ENCODE measurements at places on chromosomes 16 and 17.
A peak's percentile ranks its signal among the peaks of the same experiment; 100 is the strongest.

- no peak for DNase-seq
Observed at GRCh38 chr16:31404353-31405064, 11.4 kb downstream of the ITGAD start.

DNA sequence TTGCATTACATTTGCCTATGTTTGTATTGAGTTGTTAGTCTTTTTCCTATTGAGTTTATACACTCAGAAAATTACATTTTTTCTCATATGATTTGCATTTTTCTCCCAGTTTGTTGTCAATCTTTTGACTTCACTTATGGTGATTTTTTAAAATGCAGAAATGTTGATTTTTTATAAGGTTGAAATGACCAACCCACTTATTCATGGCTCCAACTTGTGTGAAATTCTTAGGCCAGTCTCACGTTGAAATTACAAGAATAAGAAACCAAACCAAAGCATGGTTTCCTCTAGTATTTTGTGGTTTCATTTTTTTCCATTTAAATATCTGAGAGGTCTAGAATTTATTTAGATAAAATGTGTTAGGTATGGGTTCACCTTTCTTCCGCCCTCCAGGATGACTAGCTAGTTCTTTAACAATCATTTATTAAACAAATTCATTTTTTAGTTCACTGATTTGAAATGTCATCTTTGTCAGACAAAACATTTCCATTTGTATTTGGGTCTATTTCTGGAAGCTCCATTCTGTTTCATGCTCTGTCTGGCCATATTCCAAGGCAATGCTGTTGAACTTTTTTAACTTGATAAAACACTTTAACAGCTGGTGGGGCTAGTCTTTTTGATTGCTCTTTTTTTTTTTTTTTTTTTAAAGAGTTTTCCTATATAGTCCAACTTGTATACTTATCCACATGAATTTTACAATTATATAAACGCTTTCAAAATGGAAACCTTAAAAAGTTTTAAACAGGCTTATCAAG lies 40.0 kb downstream of the FAM20A start:
- no peak for DNase-seq

DNA sequence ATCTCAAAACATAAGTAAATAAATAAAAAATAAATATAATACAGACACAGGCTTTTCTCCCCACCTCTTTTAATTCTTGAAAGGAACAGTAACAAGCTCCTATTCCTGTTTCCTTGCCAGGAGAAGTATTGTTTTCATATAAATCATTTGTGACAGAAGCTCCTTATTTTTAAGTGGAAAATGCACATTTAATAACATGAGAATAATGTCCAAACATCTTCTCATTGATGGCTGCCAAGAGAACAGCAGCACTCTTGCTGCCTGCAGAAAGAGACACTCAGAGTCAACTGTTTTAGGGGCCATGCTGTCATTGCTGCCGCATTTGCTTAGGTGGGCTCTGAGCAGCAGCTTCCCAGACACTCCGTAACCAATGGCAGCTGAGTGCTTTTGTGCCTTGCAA lies 580.1 kb downstream of the WWOX start:
- no peak for DNase-seq

GRCh38 chr17:40151414-40151963 lies 11.2 kb downstream of the CASC3 start:
- DNase-seq, result no peak

DNA sequence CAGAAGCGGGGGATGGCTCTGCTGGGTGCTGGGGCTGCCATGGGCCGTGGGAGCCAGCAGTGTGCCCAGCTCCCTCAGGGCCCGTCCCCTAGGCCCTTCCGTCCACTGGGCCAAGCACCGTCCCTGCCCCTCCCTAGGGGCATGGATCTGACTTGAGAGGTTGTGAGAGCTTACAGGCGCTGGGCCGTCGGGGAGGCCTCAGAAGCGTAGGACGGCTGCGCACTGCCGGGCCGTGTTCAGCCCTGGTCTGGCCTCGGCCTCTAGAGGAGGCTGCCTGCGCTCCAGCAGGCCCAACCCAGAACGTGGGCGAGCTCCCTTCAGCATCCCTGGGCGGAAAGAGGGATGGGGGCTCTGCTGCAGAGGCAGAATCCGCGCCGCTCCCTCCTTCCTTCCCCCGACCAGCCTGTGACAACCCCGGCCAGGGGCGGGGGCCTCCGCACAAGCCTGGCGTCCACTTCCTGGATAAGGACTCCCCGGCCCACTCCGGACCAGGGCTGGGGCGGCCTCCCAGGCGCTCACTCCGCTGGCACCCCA lies 685 bp upstream of the MPG start:
- DNase-seq, result peak; percentile 43

GRCh38 chr16:84996365-84996764 lies 15.0 kb downstream of the ZDHHC7 start:
- no peak for DNase-seq

DNA sequence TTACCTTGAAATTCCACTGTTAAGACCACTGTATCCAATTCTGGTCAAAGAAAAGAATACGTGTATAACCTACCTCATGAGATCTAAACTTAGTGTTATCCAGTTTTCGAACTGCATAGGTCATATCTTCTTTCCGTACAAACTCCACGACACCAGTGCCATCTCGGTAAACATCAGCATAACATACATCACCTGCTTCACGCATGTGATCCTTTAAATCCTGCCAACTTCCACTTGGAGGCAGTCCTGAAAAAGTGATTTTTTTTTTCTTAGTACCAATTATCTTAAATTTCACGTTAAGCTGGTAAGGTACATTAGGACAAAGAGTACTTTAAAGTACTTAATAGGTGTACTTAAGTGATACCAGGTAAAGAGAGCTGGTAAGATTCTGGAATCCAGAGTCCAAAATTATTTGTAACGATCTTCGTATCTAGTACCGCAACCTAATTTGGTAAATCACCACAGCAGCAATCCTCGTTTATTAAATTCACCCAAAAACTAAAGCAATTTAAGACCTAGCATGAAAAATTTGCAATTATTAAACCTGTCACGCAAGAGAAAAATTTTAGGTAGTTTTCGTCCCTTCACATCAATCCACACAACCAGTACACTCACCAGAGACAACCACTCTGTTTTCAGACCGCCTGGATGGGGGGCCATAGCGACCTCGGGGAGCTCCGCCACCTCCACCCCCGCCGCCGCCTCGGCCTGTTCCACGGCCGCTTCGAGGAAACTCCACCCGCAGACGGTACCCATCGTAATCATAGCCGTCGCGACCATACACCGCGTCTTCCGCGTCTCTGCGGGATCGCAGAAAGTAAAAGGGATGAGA lies 1.1 kb downstream of the SRSF1 start:
- no peak for DNase-seq

DNA sequence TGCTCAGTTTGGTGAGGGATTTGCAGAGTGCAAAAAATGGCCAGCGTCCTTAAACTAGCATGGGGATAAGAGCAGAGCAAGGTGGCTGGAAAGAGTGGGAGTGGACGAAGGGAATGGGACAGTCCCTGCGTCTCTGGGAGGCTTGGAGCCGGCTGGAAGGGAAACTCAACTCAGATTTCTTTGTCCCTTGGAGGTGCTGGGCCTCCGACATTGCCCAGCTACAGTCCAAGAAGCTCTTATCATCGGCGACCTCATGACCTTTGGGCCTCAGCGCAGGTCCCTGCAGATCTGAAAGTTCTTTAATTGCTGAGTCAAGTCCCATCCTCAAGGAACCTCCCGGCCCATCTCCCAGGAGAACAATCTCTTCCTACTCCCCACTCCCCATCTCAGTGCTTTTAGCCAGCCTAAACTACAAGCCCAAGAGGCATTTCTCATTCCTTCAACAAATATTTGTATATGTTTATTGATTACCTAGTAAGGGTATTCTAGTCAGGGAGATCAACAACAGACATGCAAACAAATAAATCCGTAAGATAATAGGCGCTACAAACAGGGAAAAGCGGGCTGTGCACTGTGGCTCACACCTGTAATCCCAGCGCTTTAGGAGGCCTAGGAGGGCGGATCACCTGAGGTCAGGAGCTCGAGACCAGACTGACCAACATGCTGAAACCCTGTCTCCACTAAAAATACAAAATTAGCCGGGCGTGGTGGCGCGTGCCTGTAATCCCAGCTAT lies 985 bp upstream of the TMEM107 start:
- DNase-seq, result no peak

DNA sequence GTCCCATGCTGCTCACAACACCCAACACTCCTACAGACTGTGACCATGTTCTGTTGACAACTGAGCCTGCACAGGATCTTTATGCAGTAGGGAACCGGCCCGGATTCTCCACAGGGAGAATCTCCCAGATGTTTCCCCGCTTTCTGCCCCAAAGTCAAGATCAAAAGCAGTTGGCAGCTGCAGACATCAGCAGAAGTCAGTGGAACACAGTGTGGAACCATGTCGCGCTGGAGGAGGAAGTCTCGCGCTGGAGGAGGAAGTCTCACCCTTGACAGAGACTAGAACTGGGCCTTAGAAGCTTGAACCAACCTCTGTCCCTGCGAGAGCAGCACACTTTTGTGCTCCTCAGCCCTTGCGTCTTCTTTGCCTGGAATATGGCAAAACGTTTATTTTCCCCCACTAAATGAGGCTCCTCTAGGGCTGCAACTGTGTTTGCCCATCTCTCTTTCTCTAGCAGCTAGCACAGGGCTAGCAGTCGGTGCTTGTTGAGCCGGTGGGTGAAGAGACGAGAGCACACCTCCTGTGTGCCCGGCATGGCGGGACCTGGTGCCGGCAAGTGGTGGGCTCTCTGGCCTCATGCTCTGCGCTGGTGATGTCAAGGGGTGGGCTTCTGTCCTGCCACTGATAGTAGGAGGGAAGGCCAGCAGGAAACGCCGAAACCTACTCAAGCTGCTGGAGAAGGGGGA lies 2.1 kb upstream of the MRC2 start:
- DNase-seq, result no peak

DNA sequence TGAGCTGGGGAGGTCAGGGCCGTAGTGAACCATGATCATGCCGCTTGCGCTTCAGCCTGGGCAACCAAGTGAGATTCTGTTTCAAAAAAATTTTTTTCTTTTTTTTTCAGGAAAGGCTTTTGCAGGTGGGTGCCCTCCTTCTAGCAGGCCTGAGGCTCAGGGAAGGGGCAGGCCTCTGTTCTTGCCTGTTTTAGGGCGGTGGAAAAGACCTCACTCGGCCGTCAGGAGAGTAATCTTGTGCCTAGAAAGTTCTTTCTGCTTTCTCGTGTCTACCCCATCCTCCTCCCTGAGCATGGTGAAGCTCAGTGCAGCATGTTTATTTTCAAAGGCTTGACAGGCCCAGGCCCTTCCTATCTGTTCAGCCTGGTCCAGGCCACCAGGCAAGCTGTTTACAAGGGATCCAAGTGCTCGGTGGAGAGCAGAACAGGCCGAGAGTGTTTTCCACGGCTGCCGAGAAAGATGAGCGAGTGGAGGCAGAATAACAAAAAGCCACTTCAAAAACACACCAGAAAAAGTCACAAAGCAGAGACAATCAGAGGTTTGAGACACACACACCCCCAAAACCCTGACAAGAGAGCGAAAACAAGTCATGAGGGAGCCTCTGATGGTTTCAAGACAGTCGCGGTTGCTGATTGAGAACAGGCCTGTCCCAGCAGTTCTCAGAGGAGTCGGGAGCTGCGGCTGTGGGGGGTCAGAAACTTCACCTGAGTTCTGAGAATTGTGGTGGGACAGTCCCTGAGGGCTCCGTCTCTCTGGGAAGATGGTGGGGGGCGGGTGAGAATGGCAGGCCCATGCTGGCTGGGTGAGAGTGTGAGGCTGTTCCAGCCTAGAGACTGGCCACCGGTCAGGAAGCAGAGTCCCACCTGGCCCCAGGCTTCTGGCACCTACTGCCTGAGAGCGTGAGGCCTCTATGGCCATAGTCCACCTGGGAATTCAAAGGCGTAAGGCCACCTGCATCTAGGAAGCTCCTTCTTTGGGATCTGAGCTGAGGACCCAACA lies 37.5 kb upstream of the CCR7 start:
- DNase-seq, result no peak

GRCh38 chr17:75749545-75750389 lies 15.2 kb downstream of the GALK1 start:
- DNase-seq, result peak; percentile 73

DNA sequence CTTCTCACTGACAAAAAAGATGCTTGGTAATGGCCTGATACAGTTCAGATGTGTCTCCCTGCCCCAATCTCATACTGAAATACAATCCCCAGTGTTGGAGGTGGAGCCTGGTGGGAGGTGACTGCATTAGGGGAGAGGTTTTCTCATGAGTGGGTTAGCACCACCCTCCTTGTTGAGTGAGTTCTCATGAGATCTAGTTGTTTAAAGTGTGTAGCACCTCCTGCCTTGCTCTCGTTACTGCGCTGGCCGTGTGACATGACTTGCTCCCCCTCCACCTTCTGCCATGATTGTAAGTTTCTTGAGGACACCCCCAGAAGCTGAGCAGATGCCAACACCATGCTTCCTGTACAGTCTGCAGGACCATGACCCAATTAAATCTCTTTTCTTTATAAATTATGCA lies 5.0 kb downstream of the TSR1 start:
- no peak for DNase-seq

DNA sequence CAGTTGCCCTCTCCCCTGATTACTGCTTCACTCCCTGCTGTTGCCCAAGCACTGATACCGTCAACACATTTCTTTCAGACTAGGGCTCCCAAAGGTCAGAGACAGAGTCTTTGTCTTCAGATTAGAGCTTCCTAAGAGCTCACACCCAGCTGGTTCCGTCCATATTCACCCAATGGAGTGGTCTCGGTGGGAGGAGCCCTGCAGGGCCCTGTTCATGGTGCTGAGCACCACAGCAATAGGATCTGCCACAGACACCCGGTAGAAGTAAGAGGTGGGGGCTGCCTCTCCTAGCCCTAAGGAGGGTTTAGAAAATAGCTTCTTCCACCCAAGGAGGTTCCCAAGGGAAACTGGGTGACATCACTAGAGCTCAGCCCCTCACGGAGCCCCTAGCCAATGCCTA lies 128.3 kb downstream of the CCDC144A start:
- DNase-seq, result no peak

DNA sequence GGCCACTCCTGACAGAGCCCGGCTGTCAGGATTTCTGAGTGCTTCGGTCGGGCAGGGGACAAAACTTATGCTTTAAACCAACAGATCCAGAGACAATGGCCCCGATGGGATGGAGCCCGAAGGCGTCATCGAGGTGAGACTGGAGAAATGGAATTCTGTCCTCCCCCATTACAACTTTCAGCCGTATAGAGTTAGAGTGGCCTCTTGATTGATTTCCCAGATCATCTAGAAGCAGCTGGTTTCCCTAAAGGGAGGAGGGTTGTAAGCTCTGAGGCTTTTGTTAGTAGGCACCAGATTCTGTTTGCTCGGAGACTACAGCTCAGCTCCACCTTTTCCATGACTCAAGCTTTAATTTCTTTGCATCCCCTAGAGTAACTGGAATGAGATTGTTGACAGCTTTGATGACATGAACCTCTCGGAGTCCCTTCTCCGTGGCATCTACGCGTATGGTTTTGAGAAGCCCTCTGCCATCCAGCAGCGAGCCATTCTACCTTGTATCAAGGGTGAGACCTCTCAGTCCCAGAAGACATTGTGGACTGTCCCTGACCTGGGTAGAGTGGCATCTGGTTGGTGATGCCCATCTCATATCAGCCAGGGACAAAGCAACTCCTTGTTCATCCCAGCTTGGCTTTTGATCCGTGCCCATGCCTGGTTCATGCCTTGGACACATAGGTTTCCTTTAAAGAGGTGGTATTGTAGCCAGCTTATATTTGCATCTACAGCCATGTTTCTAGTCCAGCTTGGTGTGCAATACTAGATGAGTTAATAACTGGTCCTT lies 5.1 kb upstream of the CD68 start:
- DNase-seq, result no peak

Measured in kidney tubule cell (primary cell).